ENCODE measurements at places on chromosomes 4 and X. TPM values are rescaled to one million over a fixed set of nuclear protein-coding genes. Genes with fewer than 3 reads are reported as not detected.
A peak's percentile ranks its signal among the peaks of the same experiment; 100 is the strongest.

- no peaks in the 10 kb centered on the region for H3K4me1 ChIP-seq
- H3K27ac ChIP-seq = no peak overlapping the region
- no peaks in the 10 kb centered on the region for H3K36me3 ChIP-seq
Measured at GRCh38 chr4:162706632-162707031, 460.1 kb downstream of the NAF1 start.

- DNase-seq = no peak
- H3K27me3 ChIP-seq = no peaks in the 10 kb centered on the region
- no peaks in the 10 kb centered on the region for H3K4me1 ChIP-seq
- no peak overlapping the region for H3K27ac ChIP-seq
- H3K4me3 ChIP-seq = no peak overlapping the region
Measured at GRCh38 chr4:105119356-105119755, 27.3 kb upstream of the TET2 start.

GRCh38 chr4:106548446-106549044, 180.0 kb upstream of the GIMD1 start:
- no peaks in the 10 kb centered on the region for H3K27me3 ChIP-seq
- no peak for DNase-seq
- no peaks in the 10 kb centered on the region for H3K36me3 ChIP-seq

GRCh38 chrX:45783002-45783401, 582.3 kb upstream of the DIPK2B start:
- no peak overlapping the region for H3K27ac ChIP-seq
- H3K4me3 ChIP-seq = no peak overlapping the region

DNA sequence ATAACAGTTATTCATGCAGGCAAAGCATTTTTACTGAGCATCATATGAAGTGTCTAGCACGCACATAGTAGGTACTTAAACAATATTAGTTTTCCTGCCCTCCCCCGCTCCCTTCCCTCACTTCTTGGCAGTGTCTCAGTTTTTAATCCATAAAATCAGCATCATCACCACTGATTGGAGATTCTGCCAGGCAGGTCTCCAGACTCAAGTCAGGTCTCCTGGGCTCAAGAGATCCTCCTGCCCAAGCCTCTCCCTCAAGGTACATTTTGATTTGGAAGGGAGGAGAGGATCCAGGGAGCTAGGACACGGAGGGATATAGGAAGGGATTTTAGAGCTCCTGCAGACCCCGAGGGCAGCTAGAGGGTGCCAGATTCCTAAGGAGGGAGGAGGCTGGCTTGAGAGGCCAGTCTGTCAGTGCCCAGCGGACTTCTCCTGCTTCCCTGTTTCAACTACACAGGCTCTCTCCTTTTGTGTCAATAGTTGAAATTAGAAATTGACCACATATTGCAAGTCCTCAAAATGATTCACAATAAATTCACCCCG, 4.4 kb upstream of the FAT1 start:
- no peak overlapping the region for H3K4me3 ChIP-seq
- no peak overlapping the region for H3K27ac ChIP-seq
- DNase-seq = peak; percentile 42
- H3K36me3 ChIP-seq = no peaks in the 10 kb centered on the region

DNA sequence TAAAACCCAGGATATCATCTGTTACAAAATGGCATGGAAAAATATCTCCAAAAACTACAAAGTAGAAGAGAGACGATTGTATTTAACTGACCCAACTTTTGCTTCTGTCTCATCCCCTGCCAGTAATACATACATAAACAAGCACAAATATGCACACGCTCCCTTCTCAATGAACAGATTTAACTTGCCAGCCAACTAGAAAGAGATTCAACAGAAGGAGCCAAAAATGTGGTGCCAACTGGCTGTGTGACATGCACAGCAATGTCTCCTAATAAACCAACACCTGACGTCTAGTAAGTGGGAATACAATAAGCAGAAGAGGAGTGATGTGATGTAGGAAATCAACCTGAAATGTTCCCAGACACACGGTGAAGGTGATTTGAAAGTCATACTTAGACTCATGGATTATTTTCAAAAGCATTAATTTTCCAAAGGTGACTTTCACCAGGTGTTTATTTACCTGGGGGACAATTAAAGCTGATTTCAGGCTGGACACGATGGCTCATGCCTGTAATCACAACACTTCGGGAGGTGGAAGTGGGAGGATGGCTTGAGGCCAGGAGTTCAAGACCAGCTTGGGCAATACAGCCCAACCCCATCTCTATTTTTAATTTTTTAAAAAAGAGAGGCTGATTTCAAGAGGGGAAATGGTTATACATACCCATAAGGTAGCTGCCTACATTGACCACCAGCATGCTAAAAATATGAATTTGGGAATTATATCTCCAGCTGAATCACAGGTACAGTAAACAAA, 33.7 kb downstream of the SH3RF1 start:
- no peak for DNase-seq
- no peaks in the 10 kb centered on the region for H3K4me1 ChIP-seq
- H3K27ac ChIP-seq = no peak overlapping the region
- H3K4me3 ChIP-seq = no peak overlapping the region
- H3K27me3 ChIP-seq = no peaks in the 10 kb centered on the region
- H3K36me3 ChIP-seq = no peaks in the 10 kb centered on the region

DNA sequence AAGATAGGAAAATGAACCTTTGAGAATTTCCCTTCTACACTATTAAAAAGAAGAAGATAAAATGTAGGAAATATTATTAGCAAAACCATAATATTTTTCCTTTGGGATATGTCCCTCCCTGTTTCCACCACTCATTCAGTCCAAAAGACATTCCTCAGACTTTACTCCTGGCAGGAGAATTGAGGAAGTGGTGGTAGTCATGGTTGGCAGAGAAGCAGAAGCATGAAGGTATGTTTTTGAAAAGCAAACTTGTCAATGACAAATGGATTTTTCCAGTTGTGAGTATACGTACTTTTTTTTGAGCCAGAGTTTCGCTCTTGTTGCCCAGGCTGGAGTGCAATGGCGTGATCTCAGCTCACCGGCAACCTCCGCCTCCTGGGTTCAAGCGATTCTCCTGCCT, 13.7 kb downstream of the STAG2 start:
- no peaks in the 10 kb centered on the region for H3K27me3 ChIP-seq
- peaks cover 13% of the 10 kb centered on the region for H3K4me1 ChIP-seq
- no peak for DNase-seq

DNA sequence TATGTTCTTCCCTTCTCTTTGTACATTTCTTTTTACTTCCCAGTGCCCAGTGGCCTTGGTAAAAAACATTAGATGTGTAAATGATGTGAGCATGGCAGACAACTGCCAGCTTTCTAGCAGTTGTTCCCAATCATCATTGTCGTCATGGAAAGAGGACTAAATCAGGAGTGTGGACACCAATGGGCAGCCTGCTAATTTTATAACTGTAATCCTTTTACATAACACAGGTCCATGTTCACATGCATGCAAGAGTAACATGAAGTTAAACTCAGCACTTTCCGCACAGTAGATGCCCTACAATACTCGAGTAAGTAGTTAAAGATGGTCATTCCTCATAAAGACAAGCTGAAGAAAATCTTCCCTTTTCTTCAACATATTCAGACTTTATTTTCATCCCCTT, 23.4 kb upstream of the G3BP2 start:
- H3K36me3 ChIP-seq = peaks cover 19% of the 10 kb centered on the region
- no peak for DNase-seq
- H3K27ac ChIP-seq = no peak overlapping the region
- H3K4me1 ChIP-seq = no peaks in the 10 kb centered on the region
- no peaks in the 10 kb centered on the region for H3K27me3 ChIP-seq
- no peak overlapping the region for H3K4me3 ChIP-seq

DNA sequence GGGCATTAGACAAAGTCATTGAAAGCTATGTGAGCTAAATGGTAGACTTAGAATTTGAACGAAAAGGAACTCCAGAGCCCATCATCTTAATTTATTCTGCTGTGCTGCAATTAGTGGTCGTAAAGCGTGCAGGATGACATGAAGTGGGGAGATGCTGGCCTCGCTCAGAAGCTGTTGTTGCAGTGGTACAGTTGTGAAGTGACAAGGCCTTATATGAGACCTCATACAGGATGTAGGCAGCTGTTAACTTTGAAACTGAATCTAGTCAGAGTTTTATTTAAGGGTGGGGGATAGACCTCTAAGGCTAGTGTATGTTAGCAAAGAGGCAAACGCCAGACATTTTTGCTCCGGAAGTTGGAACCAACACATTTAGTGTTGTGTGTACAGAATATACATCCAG, 13.4 kb downstream of the KLF3 start:
- peaks cover 10% of the 10 kb centered on the region for H3K36me3 ChIP-seq
- DNase-seq = no peak
- H3K27me3 ChIP-seq = no peaks in the 10 kb centered on the region
- H3K4me3 ChIP-seq = no peak overlapping the region
- peaks cover 13% of the 10 kb centered on the region for H3K4me1 ChIP-seq

DNA sequence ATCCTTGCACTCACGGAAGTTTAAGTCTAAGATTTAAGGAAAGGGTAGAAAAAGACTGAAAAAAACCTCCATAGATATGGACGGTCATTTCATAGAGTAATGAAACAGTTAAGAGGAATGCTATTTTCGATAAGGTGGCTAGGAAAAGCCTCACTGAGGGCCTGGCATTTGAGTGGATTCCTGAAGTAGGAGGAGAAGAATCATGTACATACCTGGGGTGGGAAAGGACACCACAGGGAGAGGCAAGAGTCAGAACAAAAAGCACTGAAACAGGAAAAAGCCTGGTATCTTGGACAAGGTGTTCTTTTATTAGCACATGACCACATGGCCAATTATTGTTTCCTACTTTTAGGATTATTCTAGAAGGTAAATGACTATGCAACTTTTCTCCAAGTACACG, 547.2 kb upstream of the DIPK2B start:
- no peaks in the 10 kb centered on the region for H3K27me3 ChIP-seq
- H3K4me3 ChIP-seq = no peak overlapping the region
- H3K4me1 ChIP-seq = no peaks in the 10 kb centered on the region
- no peak for DNase-seq
- no peaks in the 10 kb centered on the region for H3K36me3 ChIP-seq

- H3K27me3 ChIP-seq = no peaks in the 10 kb centered on the region
- peak overlapping the region; percentile 99 for H3K27ac ChIP-seq
- peaks cover 43% of the 10 kb centered on the region for H3K36me3 ChIP-seq
- peak overlapping the region; percentile 94 for H3K4me3 ChIP-seq
- DNase-seq = peak; percentile 37
Measured at GRCh38 chr4:173333658-173334084, 487 bp downstream of the HMGB2 start.

DNA sequence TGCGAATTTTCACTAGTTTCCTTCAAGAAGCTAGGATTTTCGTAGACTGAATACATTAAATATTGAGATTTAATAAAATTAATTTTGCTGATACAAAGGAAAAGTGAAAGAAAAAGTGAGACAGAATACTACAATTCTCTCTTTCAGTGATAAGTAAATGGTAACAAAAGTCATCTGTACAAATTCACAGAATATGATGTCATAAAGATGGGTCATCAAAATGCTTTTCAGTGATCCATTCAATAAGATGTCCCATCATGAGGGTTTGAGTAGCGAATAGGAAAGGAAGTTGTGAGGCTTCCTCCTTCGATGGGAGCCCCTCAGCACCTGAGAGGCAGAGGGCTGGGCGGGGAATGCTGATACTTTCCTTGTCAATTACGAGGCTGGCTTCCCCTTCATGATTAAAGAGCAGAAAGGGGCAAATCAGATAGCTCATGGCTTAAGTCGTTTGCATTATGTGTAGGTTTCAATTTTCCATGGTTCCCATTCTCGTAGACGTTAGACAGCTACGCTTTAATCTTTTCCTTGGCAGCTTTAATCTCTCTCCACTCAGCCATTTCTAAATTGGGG, 108.8 kb upstream of the SORBS2 start:
- no peak overlapping the region for H3K4me3 ChIP-seq
- H3K27ac ChIP-seq = no peak overlapping the region
- no peaks in the 10 kb centered on the region for H3K27me3 ChIP-seq
- H3K4me1 ChIP-seq = no peaks in the 10 kb centered on the region
- DNase-seq = no peak

DNA sequence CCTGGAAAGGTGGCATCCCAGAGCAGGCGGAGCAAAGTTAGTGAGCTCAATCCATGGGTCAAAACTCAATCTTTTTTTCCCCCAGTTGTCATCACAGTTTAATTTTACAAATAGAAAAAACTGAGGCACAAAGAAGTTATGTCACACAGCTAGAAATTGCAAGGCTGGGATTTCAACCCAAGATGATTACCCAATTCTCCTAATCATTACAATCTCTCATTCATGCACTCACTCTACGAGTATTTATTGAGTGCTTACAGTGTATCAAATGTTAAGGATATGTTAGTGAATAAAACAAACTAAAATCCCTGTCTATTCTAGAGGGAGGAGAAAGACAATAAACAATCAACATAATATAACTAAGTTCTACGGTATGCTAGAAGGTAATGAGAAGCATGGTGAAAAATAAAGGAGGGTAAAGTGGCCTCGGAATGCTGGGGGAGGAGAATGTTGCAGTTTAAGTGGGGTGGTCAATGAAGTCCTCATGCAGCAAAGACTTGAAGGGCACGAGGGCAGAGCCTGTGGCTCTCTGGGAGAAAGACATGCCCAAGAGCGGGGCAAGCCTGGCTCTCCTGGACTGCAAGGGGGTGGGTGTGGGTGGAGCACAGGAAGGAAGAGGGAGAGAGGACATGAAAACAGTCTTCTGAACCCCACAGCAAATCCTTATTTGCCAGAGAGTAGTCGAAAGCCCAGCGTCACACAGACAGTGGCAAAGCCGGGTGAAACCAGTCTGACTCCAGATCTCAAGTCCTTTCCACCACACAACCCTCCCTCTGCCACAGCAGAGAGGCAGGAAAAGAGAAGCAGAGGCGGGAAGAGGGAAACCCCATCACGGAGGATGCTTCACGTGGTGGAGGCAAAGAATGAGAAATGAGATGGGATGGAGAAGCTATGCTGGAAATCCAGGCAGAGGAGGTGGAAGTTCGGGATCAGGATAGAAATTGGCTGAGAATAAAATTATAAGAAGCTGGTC, 48.3 kb downstream of the RAB33B start:
- H3K36me3 ChIP-seq = no peaks in the 10 kb centered on the region
- H3K4me1 ChIP-seq = no peaks in the 10 kb centered on the region
- no peak overlapping the region for H3K27ac ChIP-seq

DNA sequence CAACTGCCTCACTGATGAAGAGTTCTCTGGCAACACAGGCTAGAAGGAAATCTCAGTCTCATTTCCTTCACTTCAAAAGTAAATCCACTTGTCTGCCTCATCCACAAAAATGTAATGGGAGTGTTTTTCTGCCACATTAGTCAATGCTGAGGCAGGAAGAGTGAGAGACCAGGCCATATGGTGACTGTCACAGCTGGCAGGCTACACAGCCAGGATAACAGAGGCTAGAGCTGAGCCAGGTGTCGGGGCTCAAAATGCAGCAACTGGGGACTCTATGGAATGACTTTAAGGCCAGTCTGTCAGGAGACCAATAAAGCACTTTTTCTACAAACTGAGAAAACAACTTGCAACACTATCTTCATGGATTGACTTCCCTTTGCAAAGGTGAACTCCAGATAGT, 204.2 kb downstream of the GPC3 start:
- H3K27me3 ChIP-seq = no peaks in the 10 kb centered on the region
- H3K4me3 ChIP-seq = no peak overlapping the region
- H3K4me1 ChIP-seq = peaks cover 18% of the 10 kb centered on the region
- no peaks in the 10 kb centered on the region for H3K36me3 ChIP-seq

- H3K36me3 ChIP-seq = no peaks in the 10 kb centered on the region
- no peak for DNase-seq
- no peak overlapping the region for H3K27ac ChIP-seq
Measured at GRCh38 chr4:187020676-187021075, 297.0 kb upstream of the FAT1 start.

The DTHD1 gene
- total RNA-seq = not detected

The TAF7L gene
- 0.10 TPM for total RNA-seq

The MAGEA11 gene
- total RNA-seq = not detected

The TRIM2 gene
- 26.0 TPM for total RNA-seq

The TSC22D3 gene
- total RNA-seq = 29.0 TPM

The RBBP7 gene
- 282 TPM for total RNA-seq

The ZNF674 gene
- total RNA-seq = 1.7 TPM

The ADH7 gene
- total RNA-seq = not detected

All from SJCRH30 (cell line).